Thoracic aorta (tissue), 2 donors: ENCODE measurements at places on chromosomes 12 and 14.
A peak's percentile ranks its signal among the peaks of the same experiment; 100 is the strongest.

- H3K27me3 ChIP-seq: no peaks in the 10 kb centered on the region
- no peaks in the 10 kb centered on the region for H3K4me1 ChIP-seq
- no peak overlapping the region for H3K4me3 ChIP-seq
- H3K27ac ChIP-seq: no peak overlapping the region
- no peak for DNase-seq
Observed at GRCh38 chr14:67395876-67396189, 16.1 kb downstream of the PLEK2 start.

DNA sequence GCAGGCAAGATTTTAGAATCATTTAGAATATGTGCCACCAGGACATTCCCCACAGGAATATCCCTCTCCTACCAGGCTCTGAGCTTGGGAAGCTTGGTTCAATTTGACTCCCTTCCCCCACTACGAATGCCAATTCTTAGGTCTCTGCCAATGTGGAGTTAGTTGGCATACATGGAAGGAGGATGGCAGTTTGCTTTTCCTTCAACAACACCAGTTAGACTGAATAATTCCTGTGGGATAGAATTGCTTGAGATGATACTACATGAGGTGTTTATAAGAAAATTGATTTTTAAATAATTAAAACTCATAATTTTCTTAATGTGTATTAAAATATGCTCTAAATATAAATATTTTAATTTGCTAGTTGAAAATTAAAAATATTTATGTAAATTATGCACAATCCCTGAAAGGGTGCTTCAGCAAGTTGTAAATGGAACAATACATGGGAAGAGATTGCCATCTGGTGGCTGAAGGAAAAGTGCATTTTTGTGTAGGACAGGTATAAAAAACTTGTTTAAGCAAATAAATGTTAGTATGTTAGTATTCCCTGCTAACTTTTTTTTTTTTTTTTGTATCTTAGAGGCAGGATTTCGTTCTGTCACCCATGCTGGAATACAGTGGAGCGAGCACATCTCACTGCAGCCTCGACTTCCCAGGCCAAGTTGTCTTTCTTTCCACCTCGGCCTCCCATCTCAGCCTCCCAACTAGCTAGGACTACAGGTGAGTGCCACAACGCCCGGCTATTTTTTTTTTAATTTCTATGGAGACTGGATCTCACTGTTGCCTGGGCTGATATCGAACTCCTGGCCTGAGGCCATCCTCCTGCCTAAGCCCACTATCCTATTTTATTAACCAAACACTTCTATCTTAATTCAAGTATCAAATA lies 25.8 kb upstream of the STRAP start:
- H3K4me3 ChIP-seq: no peak overlapping the region
- peak; percentile 14 for DNase-seq
- H3K4me1 ChIP-seq: peaks cover 3% of the 10 kb centered on the region
- no peaks in the 10 kb centered on the region for H3K36me3 ChIP-seq

GRCh38 chr12:44942714-44943113 lies 66.6 kb upstream of the NELL2 start:
- H3K4me3 ChIP-seq: no peak overlapping the region
- H3K27ac ChIP-seq: no peak overlapping the region
- DNase-seq: no peak
- H3K27me3 ChIP-seq: no peaks in the 10 kb centered on the region
- no peaks in the 10 kb centered on the region for H3K4me1 ChIP-seq
- H3K36me3 ChIP-seq: no peaks in the 10 kb centered on the region

DNA sequence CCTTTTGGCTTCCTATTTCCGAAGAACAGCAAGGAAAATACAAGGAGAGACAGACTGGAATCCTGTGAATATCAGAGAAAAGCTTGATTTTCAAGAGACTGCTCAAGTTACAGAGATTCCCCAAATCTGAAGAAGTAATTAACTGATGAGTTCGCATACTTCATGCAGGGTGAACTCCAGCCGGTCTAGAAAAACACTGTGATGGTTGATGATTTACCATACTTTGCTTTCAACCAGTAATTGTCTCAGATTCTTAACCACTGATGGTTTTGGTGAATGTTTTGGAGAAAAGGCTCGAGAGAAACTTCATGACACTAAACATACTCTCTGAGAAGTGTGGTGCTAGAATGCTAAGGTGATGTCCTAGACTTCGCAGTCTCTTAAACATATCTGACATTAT lies 4.4 kb upstream of the PLXNC1 start:
- no peaks in the 10 kb centered on the region for H3K36me3 ChIP-seq
- H3K4me3 ChIP-seq: no peak overlapping the region
- no peak overlapping the region for H3K27ac ChIP-seq

- peaks cover 24% of the 10 kb centered on the region for H3K4me1 ChIP-seq
- peaks cover 31% of the 10 kb centered on the region for H3K36me3 ChIP-seq
- H3K27ac ChIP-seq: no peak overlapping the region
- H3K4me3 ChIP-seq: no peak overlapping the region
- H3K27me3 ChIP-seq: no peaks in the 10 kb centered on the region
- DNase-seq: no peak
Observed at GRCh38 chr12:122054842-122055520, 23.6 kb upstream of the MLXIP start.
